Urothelium cell line (cell line): ENCODE measurements at places on chromosomes 12 and 14.

DNA sequence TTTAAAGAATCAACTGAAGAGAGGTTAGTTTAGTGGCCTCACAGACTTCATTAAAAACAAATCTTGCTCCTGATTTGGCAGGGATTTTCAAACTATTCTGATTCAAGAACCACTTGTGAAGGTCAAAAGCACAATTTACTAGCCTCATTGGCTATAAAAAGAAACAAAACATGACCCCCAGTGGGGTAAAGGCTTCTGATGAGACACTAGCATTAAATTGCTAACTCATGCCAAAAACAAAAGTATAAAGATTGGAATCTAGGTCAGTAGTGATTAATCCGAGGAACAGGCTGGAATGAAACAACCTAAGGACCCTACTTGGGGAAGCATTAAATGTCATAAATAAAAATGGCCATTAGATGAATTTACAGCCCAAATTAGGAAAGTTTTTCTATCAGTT is 312.3 kb downstream of the PAWR start:
- no peak for DNase-seq

DNA sequence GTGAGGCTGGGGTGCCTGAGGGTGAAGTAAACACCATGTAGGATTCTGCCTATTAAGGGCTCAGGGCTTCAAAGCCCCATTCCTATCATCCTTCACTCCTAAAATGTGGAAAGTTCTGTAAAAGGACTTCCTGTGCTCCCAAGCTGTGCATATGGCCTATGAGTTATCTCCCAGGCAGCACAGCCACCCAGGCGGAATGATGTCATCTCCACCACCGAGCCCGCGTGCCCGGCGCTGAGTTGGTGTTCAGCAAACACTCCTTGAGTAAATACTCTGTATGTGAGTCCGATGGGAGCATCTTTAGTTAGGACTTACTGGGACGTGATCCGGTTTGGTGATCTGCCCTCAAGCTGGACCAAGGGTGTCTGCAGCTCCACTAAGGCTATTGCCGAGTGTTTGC is 437.3 kb downstream of the MED13L start:
- DNase-seq, result peak; percentile 77

- peak; percentile 53 for DNase-seq
These were observed 513 bp downstream of the BCAT1 start for GRCh38 chr12:24948420-24948756.

DNA sequence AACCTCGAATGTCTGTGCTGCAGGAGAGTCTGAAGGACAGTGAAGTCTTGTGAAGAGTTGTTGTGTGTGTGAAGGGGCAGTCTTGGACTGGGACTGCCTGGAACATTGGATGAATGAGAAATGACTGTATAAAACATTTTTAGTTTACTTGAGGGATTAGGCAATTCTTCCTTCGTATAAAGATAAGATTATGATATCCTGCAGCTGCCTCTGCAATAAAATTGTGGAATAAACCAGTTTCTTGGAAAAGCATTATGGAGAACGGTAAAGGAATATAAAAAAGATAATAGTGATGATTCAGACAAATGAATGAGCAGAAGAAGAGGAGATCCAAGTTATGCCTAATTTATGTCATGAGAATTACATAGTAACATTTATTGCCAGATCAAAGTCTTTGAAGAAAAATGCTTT is 30.9 kb upstream of the LUM start:
- no peak for DNase-seq

GRCh38 chr12:43856972-43857371 is 21.1 kb downstream of the TMEM117 start:
- no peak for DNase-seq

GRCh38 chr14:32073537-32074189 is 3.4 kb upstream of the ARHGAP5 start:
- peak; percentile 45 for DNase-seq

DNA sequence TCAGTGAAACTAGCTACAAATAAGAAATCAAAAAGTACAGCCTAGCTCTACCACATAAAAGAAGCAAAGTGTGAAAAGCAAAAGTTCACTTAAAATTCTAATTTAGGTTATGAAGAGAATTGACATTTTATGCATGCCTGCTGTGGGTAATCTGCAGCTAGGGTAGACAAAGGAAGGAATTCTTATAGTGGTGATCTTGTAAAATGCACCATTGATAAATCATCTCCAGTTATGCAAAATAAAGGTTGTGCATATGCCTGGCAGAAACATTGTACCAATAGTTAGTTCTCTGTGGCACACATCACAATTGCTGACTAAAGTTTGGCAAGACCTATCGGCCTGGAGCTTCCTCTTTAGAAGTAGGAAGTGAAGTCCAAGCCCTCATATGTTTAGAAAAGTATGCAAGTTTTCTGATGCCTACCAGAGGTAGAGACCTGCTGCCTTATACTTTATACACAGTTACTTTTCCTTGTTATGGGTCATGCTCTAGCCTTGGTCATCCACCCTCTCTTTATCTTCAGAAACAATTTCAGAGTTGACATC is 78.3 kb downstream of the TSHR start:
- DNase-seq, result no peak

DNA sequence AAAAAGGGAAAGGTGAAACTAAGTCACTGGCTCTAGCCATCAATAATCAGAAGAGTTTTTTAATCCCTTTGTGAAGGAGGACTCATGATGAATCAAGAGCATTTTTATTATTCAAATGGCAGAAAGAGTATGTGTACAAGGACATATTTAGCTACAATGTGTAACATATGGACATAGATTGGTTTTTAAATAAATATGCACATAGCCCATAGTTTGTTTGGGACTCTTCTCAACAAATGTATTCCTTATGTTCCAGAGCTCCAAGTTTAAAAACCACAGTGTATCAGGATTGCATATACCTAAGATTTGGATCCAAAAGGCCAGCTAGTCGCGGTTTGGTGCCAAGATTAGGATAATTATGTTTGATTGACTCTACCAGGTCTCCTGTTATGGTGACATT is 104.2 kb downstream of the C12orf50 start:
- no peak for DNase-seq

DNA sequence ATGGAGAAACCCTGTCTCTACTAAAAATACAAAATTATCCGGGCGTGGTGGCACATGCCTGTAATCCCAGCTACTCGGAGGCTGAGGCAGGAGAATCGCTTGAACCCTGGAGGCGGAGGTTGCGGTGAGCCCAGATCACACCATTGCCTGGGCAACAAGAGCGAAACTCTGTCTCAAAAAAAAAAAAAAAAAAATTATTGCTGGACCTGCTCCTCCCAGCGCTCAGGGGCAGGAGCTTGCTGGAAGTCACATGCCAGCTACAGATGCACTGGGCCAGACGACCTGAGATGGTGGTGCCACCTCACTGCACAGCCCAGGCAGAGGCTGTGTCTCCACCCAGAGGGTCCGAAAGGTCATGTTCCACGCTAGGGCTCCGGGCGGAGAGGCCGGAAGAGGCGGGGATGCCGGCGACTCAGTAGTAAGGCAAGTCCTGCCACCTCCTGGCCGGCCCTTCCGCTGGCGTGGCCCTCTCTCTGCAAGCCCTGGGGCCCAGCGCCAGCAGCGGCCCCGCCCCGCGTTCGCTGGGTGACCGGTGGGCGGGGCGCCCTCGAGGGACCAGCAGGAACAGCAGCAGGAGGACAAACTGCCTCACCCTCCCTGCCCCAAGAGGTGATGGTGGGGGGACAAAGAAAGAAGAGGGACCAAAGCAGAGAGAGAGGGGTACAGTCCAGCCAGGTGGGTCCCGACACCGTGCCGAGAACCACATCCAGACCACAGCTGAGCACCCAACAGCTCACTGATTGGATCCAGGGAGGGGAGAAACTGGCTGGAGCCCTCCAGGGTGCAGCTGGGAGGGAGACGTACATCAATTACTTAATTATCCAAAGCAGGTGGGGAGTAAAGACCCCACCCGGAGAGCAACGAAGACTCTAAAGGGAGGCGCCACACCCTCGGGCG is 3.6 kb upstream of the RHOF start:
- DNase-seq, result peak; percentile 63

DNA sequence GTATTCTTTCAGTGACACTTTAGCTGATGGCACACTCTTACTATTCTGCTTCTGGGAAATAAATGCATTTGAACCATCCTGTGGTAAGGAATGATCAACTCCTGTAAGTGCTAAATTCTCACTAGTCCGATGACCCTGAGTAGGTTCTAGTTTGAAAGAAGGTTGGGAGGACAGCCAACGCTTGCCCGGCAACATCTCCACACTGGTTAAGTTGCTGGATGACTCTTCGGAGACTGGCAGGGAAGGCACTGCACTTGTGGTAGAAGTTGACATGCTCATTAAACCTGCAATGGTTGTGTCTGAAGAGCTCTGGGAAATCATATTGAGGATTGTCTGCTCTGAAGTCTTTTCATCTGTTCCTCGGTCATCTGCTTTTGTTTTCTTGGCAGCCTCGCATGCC is 12.0 kb upstream of the KANSL2 start:
- DNase-seq, result no peak

DNA sequence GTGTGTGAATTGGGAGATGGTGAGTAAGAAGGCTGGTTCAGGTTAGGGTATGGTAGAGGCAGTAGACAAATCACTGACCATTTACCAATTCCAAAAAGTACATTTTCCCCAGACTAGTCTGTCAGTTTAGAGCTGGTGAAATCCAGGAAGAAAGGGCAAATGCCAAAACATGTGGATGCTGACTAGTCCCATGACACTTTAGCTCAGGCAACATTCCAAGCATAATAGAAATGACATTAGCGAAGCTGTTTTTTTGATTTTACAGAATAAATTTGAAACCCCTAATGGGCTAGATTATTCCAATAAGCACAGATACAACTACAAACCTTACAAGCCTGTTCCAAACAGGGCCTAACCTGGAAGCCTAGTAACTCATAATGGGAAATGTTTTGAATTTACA is 884.2 kb downstream of the FLRT2 start:
- DNase-seq, result no peak

DNA sequence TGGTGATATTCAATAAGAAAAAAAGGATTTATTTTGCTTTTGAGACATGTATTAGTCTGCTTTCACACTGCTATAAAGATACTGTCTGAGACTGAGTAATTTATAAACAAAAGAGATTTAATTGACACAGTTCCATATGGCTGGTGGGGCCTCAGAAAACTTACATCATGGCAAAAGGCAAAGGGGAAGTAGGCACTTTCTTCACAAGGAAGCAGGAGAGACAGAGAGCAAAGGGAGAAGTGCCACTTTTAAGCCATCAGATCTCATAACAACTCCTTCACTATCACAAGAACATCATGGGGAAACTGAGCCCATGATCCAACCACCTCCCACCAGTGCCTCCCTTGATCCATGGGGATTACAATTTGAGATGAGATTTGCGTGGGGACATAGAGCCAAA is 43.9 kb downstream of the BHLHE41 start:
- no peak for DNase-seq

GRCh38 chr12:91968777-91969171 is 176.9 kb downstream of the BTG1 start:
- no peak for DNase-seq

DNA sequence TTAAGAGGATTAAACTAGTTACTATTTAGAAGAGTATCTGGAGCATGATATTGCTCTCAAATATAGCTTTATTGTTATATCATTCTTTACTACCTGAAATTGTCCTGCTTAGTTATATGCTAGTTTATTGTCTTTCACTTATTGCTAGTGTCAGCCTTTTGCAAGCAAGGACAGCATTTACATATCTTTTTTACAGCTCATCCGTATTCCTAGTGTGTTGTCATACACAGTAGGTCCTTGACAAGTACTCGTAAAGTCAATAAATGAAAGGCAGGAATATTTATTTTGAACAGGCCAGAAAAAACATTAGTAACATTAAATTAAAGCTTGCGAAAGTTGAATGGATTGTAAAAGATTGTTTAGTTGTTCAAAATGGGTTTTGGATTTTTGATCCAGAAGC is 35.0 kb downstream of the CRADD start:
- DNase-seq, result no peak

DNA sequence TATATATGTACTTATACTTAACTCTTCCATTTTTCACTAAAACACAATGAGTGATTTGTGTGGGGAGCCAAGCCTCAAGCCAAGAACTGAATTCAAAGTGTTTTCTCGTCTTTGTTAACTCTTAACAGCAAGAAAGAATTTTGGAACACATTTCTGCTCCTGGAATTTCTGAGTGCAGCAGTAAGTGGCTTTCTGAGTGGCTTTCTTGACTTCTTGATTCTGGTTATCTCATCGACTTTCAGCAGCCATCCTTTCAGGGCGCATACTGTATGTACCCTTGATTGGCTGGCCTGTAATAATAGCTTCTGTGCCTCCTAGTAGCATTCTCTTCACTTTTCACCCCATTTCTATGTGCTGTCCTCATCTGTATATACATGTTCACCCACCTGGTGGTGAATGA is 157.4 kb downstream of the FBXL14 start:
- DNase-seq, result no peak

GRCh38 chr12:109773384-109774011 is 59.7 kb downstream of the TRPV4 start:
- no peak for DNase-seq

DNA sequence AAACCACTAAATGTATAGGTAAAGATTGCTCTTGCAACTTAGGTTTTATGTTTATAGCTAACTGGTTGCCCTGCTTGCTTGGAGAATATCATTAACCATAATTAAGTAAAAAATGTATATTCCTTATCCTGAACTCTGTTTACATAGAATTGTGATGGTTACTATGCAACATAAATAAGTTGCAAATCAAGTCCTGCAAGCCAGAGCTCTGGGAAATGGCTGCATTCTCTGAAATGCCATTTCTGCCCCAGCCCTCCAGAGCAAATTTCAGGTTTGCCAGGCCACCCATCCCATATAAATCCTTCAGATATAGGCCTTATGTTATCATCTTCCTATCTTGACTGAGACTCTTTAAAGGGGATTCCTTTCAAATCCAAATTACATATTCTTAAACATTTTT is 118.4 kb upstream of the MYF6 start:
- no peak for DNase-seq

GRCh38 chr14:52153939-52154338 is 85.1 kb upstream of the NID2 start:
- DNase-seq, result no peak

DNA sequence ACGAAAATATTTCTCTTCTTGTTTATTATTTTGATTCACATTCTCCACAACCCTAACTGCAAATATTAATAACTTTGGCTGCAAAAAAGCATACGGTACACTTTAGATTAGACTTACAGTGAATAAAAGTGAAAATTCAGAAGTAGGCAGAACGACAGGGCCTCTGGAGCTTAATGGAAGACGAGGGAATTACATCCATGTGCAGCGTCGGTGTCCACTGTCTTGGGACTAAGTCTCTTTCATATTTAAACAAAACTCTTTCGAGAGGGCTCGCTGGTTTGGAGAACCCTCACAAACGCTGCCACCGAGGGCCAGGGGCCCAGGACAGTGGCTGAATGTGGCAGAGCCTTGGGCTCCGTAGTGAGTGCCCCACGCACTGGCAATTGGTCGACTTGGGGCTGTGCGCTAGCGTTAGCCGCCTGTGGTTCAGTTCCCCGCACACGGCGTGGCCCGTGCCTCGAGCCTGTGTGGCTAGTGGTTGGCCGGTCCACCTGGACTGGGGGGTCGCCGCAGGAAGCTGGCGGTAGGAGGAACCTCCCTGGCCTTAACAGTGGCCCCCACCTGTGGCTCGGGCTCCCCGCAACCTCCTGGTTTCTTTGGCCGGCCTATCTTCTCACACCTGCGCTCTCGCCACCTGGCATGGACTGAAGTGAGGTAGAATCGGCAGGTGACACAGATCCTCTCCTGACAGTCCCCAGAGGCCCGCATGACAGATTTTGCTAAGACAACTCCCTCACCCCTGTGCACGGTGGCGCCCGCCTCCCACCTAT is 739 bp upstream of the PAX9 start:
- no peak for DNase-seq
